ENCODE measurements at places on chromosomes 16 and 17.

DNA sequence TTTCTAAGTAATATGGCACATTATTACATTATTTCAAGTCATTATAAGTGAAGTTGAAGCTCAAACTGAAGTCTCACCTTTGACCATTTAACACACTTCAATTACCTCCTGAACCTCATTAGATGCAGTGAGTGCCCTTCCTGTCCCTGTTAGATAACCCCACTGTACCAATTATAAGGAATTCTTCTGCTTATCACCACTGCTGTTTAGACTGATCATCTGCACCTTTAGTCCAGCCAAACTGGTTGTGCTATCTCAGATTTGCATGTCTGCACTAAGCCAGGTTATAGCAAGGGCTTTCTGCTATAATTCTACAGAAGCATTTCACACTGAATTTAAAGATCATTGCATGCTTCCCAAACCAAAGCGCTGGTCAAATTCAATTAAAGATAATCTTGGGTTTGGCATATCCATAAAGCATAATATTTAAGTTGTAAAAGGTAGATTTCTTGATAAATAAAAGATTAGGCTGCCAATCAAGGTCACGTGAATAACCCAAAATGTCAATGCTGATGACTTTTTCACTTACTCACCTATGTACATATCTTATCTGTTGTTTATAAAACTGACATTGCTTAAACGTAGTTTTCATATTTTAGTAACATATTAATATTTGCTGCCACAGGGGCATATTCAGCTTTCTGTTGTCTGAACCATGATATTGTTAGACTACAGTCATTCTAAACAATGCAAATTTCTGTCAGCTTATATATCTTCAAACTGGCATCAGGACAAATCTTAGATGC is 11.9 kb downstream of the ITFG1 start:
- no peak for DNase-seq

DNA sequence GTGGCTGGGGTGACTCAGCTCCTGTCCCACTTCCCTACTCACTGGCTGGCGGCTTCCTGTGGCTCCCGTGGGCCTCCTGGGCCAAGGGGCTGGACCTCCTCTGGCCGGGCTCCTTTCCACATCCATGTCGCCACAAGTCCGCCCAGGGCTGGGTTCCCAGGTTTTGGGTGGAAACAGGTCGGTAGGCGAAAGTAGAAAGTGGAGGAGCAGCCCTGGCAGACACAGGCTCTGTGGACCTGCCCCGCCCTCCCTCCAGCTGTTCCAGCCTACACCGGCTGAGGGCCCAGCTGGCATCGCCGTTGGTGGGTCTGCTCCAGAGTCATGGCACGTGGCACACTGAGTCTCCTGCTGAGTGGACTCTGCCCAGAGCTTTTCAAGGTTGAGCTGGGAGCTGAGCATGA is 28.7 kb downstream of the GSE1 start:
- DNase-seq, result no peak

DNA sequence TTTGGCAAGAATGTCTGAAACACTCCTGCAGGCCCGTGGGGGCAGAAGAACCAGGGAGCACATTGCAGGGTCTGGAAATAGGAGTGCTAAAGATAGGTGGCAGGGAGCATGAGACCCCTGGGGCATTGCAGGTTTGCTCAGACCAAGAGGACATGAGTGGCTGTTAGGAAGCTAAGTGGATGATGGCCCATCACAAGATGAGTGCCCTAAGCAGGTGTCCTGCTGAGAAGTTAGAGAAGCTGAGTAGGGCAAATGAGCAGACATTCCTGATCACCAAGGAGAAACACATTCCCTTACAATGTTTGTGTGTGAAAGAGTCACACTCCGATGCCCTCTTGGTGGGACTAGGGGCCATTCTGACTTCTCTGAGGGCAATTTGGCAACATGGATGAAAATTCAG is 9.9 kb downstream of the MLYCD start:
- DNase-seq, result no peak

GRCh38 chr17:3527896-3528295 is 29.7 kb downstream of the TRPV3 start:
- no peak for DNase-seq

GRCh38 chr17:42865638-42866094 is 14.7 kb downstream of the AOC3 start:
- no peak for DNase-seq

DNA sequence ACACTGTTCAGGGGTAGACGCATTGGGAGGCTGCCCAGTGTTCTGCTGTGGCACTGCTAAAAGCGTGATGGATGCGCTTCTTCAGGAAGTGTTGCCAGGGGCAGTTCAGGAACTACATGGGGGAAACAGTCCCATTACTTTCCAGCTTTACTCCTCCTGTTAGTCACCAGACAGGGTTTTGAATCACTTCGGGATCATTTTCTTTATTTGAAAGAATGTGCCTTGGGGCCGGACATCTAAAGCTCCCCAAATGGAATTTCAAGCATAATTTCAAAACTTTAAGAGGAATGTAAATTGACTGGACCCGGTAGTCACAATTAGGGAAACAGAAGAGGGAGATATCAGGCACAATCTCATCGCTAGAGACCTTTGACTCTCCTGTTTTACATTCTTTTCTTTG is 1.3 kb upstream of the KRTAP2-1 start:
- DNase-seq, result no peak

DNA sequence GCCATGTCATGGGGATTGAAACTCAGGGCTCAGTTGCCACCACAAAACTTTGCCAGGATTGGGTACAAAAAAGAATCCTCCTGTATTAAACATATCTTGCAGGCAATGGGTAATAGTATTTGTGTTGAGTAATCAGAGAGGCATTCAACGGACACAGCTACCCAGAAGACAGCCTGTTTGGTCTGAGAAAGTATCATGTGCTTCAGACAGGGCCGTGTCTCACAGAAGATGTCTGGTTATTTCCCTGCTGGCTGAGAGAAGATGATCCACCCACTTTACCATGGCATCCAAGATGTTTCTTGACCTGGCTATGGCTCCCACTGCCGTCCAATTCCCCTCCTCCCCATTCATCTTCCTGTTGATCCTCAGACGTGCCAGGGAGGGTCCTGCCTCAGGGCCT is 304.3 kb upstream of the XYLT1 start:
- DNase-seq, result no peak

DNA sequence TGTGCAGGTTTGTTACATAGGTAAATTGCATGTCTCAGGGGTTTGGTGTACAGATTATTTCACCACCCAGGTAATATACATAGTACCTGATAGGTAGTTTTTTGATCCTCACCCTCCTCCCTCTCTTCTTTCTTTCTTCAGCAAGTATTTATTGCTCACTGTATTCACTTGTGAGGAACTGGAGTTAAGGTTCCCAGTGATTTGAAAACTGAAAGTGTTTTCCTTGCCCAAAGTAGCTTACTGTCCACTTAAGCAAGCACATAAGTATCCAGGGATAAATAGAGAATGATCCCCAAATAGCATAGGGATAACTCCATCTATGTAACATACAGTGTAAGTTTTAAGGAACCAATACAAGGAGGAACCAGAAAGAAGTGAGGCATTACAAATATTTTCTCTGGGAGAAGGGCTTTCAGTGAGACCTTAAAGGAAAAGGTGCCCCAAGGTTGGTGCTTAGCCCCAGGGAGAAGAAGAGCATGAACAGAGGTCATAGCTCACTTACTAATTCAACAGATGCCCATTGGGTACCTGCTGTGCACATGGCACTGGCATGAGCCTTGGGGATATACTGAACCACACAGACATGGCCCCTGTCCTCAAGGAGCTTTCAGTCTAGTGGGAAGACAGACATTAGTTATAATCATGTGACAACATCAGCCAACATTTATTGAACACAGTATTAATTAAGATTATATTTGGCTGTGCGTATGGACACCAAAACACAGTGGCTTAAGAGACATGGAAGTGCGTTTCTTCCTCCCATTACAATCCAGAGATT is 17.0 kb downstream of the MYL4 start:
- no peak for DNase-seq

- peak; percentile 55 for DNase-seq
Observed at GRCh38 chr17:16415031-16415924, at the start of gene TRPV2. TSS of gene TRPV2 (plus strand) at chr17:16415571. CDS start at chr17:16417669, 2,098 bp downstream.

DNA sequence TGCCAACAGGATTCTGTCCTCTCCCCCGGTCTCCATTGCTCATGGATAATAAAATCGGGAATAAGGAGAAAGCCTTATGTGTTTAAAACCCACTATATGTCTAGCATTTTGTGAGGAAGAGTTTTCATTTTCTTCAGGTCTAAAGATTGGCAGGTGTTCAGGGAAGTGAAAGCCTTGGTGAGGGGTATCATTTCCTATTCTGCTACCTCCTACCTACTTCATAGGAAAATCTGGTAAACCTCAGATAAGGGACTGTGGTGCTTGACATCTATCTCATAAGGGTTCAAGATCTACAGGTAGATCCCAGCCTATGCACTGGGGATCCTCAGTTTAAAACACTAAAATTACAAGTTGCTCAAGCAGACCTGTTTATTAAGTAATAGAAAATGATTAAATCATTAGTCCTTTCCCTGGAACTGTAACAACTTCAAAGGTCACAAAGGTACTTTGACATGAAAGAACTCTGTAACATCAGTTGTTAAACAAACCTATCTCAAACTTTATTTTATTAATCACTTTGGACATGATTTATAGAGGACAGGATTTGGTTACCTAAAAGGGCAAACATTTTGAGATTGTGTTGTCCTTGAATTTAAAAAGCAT is 6.5 kb downstream of the MOSMO start:
- no peak for DNase-seq

GRCh38 chr17:3795390-3796102 is 5.4 kb downstream of the ITGAE start:
- DNase-seq, result peak; percentile 27

GRCh38 chr16:77945126-77945525 is 77.2 kb upstream of the CLEC3A start:
- DNase-seq, result no peak

GRCh38 chr16:17204206-17204605 is 266.6 kb downstream of the XYLT1 start:
- DNase-seq, result no peak

- DNase-seq, result peak; percentile 71
Observed at GRCh38 chr17:82236142-82236971, 7.5 kb downstream of the SLC16A3 start.

GRCh38 chr17:51481370-51481769 is 221.0 kb downstream of the UTP18 start:
- DNase-seq, result no peak

DNA sequence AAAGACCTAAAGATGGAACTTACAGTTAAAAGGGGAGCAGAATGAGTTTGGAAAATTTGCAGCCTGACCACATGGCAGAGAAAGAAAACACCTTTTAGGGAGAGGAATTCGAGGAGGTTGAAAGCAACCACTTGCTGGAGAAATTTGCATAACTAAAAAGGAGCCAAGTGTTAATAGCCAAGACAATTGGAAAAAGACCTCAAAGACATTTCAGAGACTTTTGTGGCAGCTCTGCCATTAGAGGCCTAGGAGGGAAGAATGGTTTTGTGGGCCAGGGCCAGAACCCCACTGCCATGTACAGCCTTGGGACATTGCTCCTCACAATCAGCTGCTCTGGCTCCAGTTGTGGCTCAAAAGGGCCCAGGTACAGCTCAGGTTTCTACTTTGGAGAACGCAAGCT is 338.5 kb downstream of the UTP18 start:
- no peak for DNase-seq
